ENCODE measurements at places on chromosomes 3 and 15.

DNA sequence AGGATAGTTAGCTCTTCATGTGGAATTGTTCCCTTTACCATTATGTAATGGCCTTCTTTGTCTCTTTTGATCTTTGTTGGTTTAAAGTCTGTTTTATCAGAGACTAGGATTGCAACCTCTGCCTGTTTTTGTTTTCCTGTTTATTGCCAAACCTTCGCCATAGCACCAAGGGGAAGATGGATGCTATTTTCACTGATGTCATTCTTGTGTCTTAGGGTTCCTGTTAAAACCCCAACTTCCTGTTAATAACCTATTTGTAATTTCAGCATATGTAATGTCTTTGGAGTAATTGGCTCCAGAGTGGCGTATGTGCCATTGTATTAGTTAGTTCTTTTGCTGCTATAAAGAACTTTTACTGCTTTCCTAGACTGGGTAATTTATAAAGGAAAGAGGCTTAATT lies 10.8 kb downstream of the SAMMSON start:
- DNase-seq = no peak

- DNase-seq = no peak
Observed at GRCh38 chr15:83893308-83893707, 239.4 kb downstream of the ADAMTSL3 start.

DNA sequence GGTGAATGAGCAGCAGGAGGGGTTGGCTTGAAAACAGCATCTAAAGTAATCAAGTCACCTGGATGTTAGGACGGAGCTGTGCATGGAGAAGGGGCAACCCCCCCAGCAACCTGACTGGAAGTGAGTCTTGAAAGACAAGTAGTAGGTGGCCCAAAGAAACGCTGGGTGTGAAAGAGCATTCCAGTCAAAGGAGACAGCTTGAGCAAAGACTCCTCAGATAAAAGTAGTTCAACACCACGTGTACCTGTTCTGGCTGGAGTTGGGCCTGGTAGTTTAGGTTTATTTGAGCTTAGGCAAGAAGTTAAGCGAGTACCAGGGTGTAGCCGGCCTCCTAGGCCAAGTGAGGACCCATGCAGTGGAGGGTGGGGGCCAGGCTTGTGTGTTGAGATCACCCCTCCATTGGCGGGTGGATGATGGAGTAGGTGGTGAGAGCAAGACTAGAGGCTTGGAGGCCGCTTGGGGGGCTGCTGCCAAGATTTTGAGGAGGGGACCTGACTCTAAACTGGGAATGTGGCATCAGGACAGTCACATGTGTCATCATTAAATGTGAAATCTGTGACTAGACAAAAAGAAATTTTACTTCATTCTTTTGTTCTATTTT lies 61.3 kb downstream of the ABHD2 start:
- DNase-seq = no peak

- DNase-seq = no peak
Observed at GRCh38 chr3:36132214-36132613, 248.1 kb upstream of the STAC start.

- no peak for DNase-seq
Observed at GRCh38 chr3:57939775-57940174, 68.4 kb upstream of the FLNB start.

- peak; percentile 24 for DNase-seq
Observed at GRCh38 chr15:87874896-87875711, 381.4 kb downstream of the NTRK3 start.

DNA sequence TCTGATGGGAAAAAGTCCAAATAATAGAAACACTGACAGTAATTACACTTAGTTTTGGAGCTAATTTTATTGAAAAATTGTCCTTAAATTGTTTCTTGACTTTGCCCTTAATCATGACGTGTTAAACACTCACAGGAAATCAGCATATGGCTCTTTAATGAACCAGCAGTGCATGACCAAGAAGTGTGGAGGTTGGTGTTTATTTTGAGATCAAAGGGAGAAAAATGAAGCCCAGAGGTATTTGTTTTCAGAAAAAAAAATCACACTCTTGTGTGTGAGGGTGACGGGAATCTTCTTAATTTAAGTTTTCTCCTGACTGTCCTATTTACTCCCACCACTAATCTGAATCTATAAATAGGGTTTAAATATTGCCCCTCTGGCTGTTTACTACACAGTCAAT lies 28.8 kb upstream of the SYNM start:
- DNase-seq = no peak

- DNase-seq = no peak
Observed at GRCh38 chr3:27675287-27675686, 46.8 kb downstream of the EOMES start.

GRCh38 chr3:25103391-25103790 lies 324.7 kb upstream of the RARB start:
- no peak for DNase-seq

GRCh38 chr15:89586651-89587050 lies 11.4 kb downstream of the TICRR start:
- DNase-seq = no peak

DNA sequence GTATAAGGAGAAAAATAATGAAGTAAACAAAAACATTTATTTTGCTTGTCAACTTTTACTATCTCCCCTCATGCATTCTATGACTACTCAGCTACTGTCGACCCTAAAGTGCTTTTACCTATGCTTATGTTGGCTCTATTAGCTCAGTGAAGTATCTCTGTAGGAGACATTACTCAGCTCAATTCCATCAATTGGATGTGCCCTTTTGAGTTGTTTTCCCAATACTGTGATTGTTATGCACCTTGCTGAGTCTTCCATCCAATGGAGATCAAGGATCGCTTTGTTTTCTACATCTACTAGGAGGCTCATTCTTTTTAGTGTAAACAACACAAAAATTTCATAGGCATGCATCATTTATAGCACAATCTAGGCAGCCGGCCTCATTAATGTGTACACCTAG lies 403.8 kb upstream of the ARL6 start:
- DNase-seq = no peak

- DNase-seq = no peak
Observed at GRCh38 chr3:157447026-157447694, 10.5 kb downstream of the PTX3 start.

- DNase-seq = no peak
Observed at GRCh38 chr3:3633761-3634160, 165.5 kb upstream of the LRRN1 start.

DNA sequence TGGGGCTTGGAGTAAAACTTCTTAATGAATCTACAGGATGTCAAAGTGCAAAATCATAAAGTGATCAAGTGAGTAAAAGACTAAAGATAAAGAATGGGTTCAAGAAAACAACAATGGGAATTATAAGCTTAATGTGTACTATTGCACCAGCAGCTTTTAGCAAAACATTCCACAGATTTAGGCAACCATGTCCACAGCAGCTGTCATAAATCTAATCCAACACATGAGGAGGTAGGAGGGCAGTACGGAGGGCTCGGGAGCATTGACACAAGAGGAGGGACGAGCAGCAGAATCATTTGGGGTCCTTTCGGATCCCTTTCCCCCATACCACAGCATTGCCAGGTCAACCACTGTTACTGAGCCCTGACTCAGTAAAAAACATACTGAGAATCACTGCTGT lies 464.3 kb upstream of the WNT5A start:
- DNase-seq = no peak

GRCh38 chr15:72541674-72542073 lies 67.5 kb downstream of the ARIH1 start:
- DNase-seq = no peak

DNA sequence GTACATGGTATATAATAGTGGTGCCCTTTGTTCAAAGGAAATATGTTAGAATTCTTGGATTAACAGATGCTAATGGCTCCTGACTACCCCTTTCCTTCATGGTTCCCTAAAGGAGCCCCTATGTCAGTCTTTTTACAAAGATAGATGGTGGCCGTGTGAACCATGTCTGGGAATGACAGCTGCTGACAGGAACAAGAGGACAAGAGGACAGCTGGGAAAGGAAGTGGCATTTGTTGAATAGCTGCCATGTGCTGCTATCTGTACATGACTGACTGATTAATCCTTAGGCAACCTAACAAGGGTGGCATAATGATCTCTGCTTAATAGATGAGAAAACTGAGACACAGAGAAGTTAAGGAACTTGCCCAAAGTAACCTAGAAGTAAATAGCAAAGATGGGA lies 321.7 kb downstream of the ZNF621 start:
- no peak for DNase-seq

DNA sequence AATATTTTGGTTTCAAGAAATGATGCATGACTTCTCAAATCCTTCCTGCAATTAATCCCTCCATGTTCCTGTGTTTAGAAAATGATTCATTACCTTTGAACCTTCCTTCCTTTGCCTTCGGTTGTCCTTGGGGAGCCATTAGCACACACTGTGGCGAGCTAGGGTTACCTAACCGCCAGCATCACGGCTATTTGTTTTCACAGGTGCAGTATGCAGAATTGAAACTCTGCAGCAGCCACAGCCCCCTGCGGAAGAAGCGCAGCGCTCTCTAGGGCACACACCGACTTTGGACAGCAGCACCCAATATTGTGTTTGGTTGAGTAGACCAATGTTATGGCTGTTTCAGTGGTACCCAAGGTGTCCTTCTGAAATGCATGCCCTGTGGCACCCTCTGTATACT lies 247.4 kb downstream of the MCTP2 start:
- no peak for DNase-seq

DNA sequence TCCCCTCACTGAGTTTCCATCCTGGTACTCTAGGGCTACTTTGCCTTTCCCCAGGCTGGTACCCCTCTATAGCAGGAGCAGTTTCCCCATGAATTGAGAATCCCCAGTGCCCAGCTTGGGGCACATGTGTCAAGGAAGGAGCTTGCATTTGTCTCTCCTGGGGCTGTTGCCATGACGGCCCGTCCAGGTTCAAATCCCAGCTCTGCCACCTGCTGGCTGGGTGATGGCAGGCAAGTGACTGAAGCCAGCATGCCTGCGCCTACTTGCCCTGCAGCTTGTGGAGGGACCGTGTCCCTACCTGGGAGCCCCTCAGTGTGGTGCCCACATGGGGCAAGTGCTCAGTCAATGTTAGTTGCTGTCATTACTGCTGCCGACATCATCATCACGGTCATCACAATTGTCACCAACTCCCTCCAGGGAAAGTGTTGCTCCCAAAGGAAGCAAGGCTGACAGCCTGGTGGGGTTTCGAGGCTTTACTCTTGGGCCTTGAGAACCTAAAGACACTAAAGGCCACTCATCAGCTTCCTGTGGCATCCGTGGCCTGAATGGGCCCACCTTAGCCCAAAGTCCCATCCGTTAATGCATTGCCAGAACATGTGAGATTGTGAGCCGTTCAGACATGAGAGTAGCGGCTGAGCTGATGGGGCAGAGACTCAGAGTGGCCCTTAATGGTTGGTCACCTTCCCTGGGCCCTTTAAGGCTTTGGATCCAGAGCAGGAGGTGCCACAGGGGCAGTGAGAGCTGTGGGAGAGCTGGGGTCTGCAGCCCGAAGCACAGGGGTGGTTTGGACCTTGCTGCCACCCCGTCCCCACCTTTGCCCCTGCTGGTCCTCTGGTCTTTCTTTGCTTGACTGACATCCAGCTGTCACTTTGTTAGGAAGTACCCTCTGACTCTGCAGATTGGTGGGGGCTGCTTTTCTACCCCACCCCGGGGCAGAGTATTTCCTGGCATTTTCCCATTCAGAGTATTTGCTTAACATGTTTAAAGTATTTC lies 144.4 kb downstream of the DNAJB8 start:
- DNase-seq = no peak

DNA sequence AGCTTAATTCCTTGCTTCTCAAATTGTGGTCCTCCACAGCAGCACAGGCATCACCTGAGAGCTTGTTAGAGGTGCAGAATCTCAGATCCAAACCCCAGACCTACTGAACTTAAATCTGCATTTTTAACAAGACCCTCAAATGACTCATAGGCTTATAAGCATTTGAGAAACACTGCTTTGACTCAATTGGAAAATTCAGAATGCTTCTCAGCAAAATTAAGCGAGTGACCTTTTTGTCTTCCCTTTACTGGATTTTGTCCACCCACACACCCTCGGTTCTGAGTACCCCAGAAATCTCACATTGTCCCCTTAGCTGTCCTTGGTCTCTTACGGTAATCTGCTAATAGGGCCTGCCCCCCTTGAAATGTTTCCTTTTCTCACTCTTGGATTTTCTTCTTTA lies 17.9 kb downstream of the CD80 start:
- DNase-seq = no peak

DNA sequence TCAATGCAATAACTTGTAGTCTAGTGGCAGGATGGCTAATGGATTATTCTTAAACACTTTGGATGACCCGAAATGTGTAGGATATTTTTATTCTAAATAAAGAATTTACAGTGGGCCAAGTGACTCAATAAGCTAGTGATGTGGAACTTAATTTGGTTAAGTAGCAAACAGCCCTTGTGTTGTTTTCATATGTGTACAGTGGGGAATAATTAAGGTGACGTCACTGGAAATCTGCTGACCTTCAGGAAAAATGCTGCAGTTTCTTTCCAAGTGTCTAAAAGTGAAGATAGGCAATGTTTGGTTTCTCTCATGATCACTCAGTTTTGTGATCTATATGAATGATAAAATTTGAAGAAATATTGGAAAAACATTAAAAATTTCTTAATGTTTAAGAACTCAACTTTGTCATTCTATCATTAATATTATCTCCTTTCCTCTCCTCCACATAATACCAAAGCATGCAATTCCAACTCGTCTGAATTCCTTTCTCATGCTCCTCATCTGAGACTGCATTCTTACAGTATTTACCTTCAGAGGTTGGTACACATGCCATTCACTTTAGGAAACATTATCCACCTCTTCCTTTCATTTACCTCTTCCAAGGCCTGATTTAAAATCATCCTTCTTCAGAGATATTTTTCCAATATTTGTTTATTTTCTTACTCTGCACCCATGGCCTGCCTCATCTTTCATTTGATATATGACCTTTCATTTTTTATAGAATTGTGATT lies 414.6 kb upstream of the ARPP21 start:
- no peak for DNase-seq

DNA sequence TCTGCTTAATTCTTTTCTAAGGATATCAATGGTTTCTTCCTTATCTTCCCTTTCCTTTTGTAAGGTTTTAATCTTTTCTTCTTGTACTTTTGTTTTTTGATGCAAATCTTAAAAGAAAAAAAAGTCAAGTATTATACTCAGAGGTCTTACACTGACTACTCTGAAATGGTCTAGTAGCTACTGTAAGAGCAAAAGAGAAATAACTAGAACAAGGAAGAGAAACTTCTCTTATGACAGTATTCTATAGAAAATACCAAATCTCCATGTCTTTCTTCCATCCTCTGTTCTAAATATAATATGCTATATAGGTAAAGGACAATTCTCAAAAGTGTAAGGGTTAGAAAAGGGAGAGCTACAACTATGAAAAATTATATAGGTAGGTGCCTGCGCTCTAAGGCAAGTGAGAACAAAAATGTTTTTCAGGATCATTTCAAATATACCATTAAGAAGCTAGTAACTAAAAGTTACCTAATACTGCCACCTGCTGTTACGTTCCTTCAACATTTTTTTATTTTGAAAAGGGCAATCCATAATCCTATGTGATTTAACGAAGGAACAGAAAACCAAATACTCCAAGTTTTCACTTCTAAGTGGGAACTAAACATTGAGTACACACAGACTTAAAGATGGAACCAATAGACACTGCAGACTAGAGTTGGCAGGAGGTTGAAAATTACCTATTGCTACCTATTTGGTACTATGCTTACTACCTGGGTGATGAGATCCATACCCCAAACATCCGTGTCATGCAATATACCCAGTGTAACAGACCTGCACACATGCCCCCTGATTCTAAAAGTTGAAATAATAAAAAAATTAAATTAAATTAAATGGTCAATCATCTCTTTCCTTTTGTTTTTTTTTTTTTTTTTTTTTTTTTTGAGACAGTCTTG lies 36.7 kb downstream of the CIP2A start:
- no peak for DNase-seq
